ENCODE measurements at places on chromosomes 12 and 14.

GRCh38 chr12:53219292-53219955 is 12.4 kb upstream of the ITGB7 start:
- DNase-seq: peak; percentile 62

GRCh38 chr12:129103231-129103630 is 250.0 kb downstream of the GLT1D1 start:
- no peak for DNase-seq

DNA sequence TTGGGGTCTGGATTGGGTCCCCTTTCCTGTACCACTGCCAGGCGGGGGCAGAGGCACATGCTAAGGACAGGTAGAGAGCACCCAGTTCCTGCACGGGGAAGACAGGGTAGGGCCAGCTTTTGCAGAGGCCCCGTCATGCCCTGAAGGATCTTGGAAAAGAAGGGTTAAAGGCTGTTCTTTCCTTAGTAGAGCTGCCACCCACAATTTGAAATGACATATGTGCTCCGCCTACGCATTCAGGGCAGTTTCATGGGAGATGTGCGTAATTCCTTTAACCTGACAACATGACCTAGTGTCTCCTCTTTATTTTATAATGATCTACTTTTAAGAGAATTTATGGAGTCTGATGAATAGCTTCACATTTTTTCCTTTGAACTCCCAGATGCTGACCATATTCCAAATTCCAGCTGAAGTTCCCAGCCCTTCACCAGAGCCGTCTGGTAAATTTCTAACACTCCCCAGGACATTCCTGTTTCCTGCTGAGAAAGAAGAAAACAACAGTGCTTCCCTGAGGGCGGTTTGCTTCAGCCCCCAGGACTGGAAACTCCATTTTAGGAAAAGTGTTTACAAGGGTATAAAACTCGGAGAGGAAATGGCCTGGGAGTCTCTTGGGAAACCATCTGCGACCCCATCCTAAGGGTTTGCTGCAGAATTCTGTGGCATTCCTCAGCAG is 58.9 kb upstream of the PLEKHG3 start:
- no peak for DNase-seq

DNA sequence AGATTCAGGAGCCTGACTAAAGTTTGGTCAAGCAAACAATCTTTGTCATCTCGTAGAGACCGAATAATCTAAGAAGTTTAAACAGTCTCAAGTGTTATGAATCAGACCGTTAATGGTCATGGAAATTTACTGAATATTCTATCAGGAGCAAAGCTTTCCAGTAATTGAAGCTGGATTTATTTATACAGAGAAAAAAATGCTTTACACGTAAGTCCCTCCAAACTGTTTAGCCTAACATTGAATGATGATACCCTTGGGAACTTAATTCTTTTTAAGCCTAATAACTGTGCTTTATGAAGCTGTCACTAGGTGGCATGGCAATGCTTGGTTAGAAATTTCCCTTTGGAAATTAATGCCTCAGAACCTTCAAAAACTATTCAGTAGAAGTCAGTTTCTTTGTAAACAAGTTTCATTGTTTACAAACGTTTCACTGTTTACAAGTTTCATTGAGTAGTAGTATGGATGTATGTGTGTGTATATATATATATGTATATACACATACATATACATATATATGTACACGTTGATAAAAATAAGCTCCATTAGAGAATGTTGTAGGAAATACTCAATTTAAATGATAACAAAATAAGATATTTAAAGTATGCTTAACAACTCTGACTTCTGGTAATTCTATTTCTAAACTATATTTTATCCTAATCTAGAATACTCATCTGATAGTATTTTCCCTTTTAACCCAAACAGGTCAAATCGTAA is 32.1 kb downstream of the DEPDC4 start:
- DNase-seq: no peak

- no peak for DNase-seq
These were observed 70.4 kb upstream of the KITLG start for GRCh38 chr12:88650715-88651114.

GRCh38 chr14:100303925-100304324 is 2.3 kb downstream of the SLC25A29 start:
- DNase-seq: no peak

DNA sequence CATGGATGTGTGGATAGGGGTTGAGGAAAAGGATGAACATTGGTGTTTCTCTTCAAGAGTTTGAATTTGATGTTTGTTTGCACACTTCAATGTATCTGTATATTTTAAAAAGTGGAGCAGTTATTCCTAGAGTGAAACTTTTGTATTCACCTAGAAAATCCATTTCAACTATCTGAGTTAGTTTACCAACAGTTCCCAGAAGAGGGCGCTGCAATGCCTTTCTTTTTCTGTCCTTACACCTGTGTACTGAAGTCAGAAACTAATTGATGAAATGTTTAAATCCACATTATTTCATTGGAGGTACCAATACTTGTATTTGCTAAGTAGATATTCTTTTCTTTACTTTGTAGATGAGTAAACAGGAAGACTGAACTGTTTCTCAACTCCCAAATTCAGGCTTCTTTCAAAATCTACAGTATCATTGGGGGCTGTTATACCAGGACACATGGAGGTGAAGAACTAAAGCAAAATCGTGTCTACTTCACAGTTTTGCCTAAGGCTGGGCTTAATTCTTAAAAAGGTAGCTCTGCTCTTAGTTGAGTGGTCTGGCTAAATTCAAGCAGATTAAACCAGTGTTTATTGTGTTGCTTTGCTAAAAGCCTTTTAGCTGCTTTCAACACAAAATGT is 26.6 kb upstream of the KLRB1 start:
- DNase-seq: peak; percentile 88

GRCh38 chr12:12724421-12725085 is 7.4 kb downstream of the CDKN1B start:
- DNase-seq: no peak

- no peak for DNase-seq
These were observed 218.5 kb downstream of the PHETA1 start for GRCh38 chr12:111150360-111150759.

GRCh38 chr12:27486961-27487360 is 37.0 kb upstream of the PPFIBP1 start:
- no peak for DNase-seq

GRCh38 chr12:61999311-61999710 is 260.9 kb upstream of the USP15 start:
- no peak for DNase-seq

GRCh38 chr14:35304812-35305462 is 12.8 kb downstream of the PSMA6 start:
- no peak for DNase-seq

DNA sequence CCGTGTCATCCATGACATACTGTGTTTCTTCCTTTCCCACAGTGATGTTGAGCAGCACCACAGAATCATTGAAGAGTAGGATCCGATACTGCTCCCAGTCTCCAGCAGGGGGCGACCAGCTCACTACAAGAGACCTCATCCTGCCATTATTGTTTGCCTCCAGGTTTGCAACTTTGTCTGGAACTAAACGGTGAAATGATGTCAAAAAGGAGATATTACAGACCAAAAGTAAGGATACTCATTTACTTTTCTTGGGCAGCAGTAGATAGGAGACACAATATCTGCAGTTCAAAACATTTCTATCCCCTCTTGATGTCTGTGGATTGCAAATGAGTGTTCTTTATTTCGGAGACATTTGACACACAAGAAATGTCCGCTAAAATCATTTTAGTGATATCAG is 47.2 kb downstream of the PTPRB start:
- peak; percentile 26 for DNase-seq

GRCh38 chr14:103401223-103402214 is 16.3 kb downstream of the MARK3 start:
- no peak for DNase-seq

GRCh38 chr14:50600849-50601248 is 40.9 kb downstream of the ATL1 start:
- no peak for DNase-seq

- DNase-seq: no peak
These were observed 133.9 kb downstream of the TBX5 start for GRCh38 chr12:114272071-114272470.

DNA sequence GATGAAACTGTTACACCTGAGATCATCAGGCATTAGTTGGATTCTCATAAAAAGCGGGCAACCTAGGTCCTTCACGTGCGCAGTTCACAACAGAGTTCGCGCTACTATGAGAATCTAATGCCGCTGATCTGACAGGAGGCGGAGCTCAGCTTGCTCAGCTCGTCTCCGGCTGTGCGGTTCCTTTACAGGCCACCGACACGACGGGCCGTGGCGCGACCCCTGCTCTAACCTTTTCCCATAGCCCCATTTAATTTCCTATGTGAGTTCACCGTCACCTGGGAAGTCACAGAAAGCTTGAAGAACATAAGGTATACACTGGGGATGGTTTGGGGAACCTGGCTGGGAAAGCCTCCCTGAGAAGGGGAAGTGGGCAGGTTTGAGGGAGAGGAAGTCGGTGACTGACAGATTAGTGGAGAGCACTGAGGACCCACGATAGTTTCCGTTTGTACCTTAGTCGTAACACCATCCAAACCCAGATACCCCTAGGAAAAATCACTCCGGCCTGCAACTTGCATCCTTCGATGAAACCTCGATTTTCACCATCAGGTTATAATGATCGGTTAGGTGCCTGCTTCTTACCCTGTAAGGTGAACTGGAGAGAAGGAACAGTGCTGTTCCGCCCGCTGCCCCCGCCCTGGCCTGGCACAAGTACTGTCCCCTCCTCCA is 2.8 kb upstream of the AAAS start:
- DNase-seq: peak; percentile 51

DNA sequence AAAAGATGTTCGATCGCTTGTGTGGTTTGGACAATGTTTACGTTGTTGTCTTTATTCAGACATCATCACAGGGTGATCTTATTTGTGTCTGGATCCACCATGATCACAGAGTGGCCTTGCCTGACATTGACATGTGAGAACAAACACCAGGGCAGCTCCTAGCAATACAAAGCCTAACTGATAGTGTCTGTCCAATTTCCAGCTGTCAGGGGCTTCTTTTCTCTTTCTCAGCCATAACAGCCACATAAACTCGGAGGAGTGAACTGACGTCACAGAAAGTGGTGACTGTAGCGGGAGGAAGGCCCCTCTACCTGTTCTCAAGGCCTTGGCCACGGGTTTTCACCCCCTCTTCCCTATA is 5.8 kb upstream of the SLC6A13 start:
- no peak for DNase-seq

DNA sequence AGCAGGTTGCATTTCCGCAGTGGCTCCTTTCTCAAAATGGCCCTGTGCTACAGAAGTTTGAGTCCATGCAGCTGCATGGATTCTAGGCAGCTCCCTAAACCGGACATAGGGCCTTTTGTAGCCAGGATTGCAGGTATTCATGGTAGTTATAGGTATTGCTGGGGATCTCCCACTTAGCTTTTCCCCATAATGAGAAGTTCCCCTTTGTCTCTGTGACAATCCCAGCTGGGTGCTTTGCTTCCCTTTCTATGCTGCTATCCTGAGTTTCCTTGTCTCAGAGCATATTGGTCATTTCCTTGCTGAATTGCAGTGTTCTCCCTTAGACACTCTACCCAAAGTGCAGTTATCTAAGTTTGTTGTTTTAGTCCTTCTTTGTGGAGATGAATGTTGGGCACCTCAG is 120.9 kb upstream of the MIS18BP1 start:
- DNase-seq: no peak

DNA sequence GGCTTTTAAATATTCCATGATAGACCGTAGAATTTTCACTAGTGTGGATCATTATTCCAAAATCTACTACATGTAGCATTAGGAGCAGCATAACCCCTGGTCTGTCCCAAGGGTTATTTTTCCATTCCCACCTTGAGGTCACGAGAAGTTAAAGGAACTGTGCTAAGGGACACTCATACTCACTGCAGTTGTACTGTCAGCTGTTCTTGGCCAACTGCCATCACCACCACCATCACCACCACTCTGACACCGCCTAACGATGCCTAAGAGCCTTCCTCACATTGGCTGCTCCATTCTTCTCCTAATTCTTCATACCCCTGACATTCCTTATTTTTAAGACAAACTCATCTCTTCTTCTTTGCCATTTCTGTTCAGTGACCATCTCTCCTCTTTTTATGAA is 13.4 kb upstream of the PTGDR start:
- DNase-seq: no peak

DNA sequence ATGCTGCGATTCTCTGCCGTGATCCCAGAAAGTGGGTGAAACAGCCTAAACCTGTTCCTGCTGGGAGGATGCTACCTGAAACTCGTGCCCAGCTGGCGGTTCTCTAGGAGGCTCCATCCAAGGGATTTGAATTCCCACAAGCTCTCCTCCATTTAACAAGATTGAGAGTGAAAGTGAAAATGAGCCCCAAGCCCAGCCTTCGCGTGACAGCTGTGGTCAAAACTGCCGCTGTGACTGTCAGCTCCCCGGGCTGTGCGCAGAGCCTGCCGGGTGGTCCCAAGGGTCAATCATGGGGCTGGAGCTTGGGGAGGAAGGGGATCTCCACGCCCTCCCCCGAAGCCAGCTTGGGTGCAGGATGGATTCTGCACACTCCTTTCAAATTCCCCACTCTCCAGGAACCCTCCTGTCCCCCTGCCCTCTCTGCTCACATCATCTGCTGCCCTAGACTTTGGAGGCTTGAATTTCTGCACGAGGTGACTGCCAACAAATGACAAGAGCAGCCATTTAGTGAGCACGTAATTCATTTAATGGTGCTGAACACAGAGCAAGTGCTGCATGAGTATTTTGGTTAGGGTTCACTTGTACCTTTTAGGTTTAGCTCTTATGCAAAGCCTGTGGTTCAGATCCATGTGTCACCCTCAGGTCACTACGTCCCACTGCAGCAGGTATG is 5.3 kb downstream of the ASB2 start:
- DNase-seq: no peak

GRCh38 chr12:65300679-65301349 is 22.3 kb downstream of the MSRB3 start:
- no peak for DNase-seq

- DNase-seq: no peak
These were observed 129.1 kb upstream of the TBX3 start for GRCh38 chr12:114812858-114813761.

GRCh38 chr12:49092086-49092815 is 2.4 kb downstream of the DHH start:
- peak; percentile 67 for DNase-seq

DNA sequence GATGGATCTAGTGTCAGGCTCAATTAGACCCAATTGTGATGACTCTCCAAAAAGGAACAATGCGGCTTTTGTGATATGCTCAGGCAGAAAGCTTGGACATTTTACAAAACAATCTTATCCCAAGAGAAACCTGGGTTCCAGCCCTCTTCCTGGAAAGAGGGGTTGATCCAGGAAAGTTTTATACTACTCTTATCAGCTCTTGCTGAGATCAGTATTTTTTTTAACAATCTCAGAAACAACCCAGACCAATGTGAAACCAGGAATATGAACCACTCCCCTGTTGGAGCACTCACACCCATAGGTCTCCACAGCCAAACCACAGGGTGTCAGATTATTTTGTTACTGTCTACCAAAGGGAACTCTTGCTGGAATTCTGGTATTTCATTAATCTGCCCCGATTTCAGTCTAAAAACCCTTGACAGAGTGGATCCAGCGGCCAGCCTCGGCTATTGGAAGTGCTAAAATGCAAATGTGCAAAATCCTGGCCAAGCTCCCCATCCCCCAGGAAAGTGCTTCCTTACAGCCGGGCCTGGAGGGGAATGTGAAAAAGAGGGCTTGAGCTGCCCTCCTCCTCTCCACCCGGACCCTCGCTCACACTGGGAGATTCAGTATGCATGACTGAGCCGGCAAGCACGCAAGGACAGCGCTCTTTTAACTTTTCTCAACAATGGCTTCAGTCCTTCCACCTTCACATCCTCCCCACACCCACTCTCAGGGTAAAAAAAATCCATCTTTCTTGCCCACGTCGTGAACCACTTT is 4.0 kb downstream of the FBXL14 start:
- no peak for DNase-seq

- no peak for DNase-seq
These were observed at the start of gene KCNA1 for GRCh38 chr12:4909734-4910501. KCNA1 (plus strand) TSS chr12:4909905; CDS start chr12:4911379, 1,474 bp downstream.

GRCh38 chr14:88310449-88310848 is 12.6 kb downstream of the KCNK10 start:
- no peak for DNase-seq

All from activated CD4-positive, alpha-beta T cell treated with anti-CD3 and anti-CD28 coated beads for 4 hours (primary cell).